ENCODE measurements at places on chromosomes 5 and 9. TPM values are rescaled to one million over a fixed set of nuclear protein-coding genes. Genes with fewer than 3 reads are reported as not detected.

DNA sequence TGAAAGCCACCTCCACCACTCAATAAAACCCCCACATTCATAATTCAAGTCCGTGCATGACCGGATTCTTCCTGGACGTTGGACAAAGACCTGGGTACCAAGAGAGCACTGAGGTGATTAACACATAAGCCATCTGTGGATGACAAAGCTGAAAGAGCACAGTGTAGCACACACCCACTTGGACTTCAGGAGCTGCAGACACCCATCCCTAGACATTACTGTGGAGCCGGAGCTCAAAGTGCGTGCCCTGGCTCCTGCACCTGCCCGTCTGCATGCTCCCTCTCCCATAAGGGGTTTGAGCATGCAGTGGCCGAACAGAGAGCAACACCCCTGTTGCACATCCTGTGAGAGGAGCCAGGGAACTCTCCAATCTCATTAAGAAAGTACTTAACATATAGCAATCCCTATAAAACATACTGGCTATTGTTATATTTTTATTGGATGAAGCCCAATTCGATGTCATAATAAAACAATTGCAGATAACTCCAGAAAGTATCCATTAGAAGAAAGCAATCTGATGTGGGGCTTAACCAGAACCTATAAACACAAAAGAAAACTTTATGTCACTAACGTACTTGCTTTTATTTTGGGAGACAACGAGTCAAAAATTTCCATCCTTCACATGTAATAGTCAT is 1174.2 kb upstream of the C9orf72 start:
- DNase-seq, result no peak

GRCh38 chr5:172632346-172633092 is 8.5 kb upstream of the NEURL1B start:
- no peak for DNase-seq

GRCh38 chr5:132136906-132137305 is 63.3 kb downstream of the CSF2 start:
- peak; percentile 65 for DNase-seq

DNA sequence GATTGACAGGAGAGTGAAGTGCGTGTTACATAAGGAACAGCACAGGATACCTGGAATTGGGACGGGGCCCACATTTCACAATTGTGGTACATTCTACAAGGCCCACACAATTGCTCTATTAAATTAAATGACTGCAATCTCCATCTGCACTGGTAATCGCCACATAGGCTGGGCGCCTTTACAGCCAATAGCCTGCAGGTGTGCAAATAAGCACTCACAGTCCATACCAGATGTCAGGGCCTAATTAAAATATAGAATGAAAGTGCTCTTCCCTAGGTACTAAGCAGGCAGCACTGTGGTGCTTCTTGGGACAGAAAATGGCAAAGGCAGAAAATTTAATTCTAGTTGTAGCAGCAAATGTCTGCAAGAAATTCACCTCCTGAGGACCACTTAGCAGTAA is 82.7 kb downstream of the ATP10B start:
- no peak for DNase-seq

DNA sequence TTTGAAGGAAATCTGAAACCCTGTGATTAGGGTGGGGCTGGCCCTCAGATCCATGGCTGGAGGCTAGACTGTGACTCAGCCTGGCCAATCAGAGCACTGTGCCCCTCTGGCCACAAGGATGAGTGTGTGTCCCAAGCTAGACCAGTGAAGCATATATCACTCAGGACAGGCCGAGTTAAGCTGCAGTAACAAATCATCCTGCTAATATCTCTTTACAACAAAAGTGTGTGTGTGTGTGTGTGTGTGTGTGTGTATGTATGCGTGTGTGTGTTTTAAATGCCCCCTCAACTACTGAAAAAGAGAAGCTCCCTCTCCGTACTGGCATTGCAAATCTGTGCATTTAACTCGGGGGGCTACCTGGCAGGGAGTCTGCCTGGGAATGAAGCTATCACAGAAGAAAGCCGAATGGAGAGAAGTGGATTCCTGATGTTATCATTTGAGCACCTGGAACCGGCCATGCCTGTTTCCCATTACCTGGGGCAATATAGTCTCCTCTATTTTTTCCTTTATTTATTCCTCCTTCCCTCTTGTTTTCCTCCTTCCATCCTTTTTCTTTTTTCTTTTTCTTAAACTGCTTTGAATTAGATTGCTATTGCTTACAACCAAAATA is 25.6 kb downstream of the STC2 start:
- DNase-seq, result peak; percentile 97

DNA sequence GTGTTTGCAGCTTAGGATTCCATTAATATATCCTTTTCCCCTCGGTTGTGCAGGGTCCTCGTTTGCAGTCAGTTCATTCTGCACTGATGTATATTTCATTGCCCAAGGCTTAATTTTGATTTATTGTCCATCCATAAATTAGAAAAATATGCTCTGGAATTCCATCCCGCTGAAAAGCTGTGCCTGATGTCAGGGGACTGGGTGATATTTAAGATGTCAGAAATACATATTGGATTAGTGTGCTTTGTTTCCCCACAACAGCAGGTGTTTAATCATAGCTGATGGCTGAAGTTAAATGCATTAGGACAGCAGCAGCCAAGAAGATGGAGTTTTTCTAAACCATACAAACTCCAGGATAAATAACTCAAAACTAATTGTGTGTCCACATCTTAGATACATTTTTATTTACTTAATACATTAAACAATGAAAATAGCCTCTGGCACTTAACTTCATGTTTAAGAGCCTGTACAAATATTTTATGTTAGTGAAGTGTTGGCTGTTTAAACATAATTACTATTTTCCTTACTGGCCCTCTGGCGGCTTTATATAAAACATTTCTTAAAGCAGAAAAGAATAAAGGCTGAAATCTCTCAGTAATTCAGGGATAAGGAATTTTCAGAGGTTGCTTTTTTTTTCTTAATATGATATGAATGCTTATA is 170.4 kb upstream of the TBCA start:
- no peak for DNase-seq

GRCh38 chr5:82730913-82731312 is 346.3 kb downstream of the TMEM167A start:
- no peak for DNase-seq

Gene WWC1
- total RNA-seq, result 1.4 TPM

Gene TNPO1
- 256 TPM for total RNA-seq

Gene EQTN
- total RNA-seq, result not detected

Gene GBGT1
- total RNA-seq, result 3.3 TPM

Gene DMRT2
- total RNA-seq, result not detected

Gene NIPSNAP3A
- 42.7 TPM for total RNA-seq
